Right renal cortex interstitium (tissue), 3 donors: ENCODE measurements at places on chromosomes 11 and 22.

DNA sequence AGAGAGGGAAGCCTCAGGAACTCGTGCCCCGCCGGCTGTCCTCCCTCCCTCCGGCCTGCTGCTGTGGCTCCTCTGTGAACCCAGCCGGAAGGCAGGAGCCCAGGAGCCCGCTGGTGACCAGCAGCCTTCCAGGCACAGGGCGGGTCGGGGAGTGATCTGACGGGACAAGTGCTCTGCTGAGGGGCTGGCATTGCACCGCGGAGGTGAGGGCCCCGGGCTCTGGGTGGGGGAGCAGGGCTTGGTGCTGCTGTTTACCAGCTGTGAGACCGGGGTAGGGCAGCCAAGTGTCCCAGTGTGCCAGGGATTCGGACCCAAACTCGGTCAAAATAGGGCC lies 53.3 kb downstream of the FLRT1 start:
- no peak for DNase-seq

GRCh38 chr11:64854534-64855502 lies 10.4 kb upstream of the CDC42BPG start:
- DNase-seq: no peak

GRCh38 chr22:22091400-22091878 lies 108.9 kb upstream of the TOP3B start:
- no peak for DNase-seq

DNA sequence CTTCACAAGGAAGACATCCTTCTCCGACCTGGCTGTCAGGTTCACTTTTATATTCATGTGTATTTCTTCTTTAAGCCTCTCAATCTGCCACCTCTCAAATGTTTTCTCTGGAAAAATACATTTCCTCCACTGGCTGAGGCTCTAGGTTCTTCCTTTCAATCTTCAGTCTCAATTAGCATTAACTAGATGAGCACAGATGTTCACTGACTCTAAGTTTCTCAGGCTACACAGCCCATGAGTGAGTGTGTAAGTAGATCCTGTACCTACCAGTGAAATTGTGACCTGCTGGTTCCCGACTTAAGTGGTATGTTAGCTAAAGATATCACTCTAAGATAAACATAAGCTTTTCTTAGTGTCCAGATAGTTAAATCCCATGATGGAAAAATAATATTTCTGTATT lies 206.9 kb downstream of the ADAMTS15 start:
- no peak for DNase-seq

GRCh38 chr11:1597331-1597993 lies 632 bp downstream of the KRTAP5-2 start:
- no peak for DNase-seq
